ENCODE measurements at places on chromosomes 2 and 18.

GRCh38 chr2:37287966-37288365 lies 36.7 kb downstream of the PRKD3 start:
- peak; percentile 11 for DNase-seq

DNA sequence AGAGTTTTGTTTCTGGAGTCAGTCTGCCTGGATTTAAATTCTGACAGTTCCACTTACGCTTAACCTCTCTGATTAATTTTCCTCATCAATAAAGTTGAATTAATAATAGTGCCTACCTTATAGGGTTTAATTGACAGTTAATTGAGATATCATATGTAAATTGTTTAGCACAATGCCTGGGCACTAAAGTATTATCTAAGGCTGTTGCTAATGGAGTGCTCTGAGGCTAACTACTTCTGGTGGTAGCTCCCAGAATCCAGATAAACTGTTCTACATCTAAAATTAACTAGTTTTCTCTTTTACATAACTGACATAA lies 185.6 kb upstream of the STON1 start:
- no peak for DNase-seq

DNA sequence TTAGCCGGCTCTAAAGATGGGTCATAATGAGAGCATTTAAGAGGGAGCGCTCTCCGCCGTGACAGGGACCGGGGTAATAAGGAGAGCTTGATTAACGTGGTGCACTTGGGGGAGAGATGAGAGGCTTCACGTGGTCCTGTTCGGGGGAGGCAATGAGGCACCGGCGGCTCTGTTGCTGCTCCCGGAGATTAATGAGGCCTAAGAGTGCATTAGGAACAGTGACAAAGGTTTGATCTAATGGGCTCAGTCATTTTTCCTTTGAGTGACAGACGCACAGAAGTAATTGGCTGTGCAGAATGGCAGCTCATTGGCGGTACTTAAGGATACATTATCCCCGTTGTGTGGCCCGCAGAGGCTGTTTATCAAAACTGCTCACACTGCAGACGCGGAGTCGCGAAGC lies 250.7 kb downstream of the GBX2 start:
- DNase-seq: no peak

- DNase-seq: no peak
These were observed 356.4 kb upstream of the ACVR2A start for GRCh38 chr2:147488472-147488871.

GRCh38 chr2:55097461-55098410 lies 47.5 kb upstream of the RTN4 start:
- DNase-seq: no peak

- no peak for DNase-seq
These were observed 42.2 kb upstream of the ZSWIM2 start for GRCh38 chr2:186891185-186891621.

- DNase-seq: no peak
These were observed 122.5 kb downstream of the ARHGAP15 start for GRCh38 chr2:143251681-143252080.

GRCh38 chr18:46624127-46624526 lies 32.9 kb downstream of the LOXHD1 start:
- DNase-seq: no peak

Data from activated CD4-positive, alpha-beta T cell treated with anti-CD3 and anti-CD28 coated beads, Interleukin-2, amount 50 U/mL, for 48 hours (primary cell).